ENCODE measurements at places on chromosomes 7 and 10.

DNA sequence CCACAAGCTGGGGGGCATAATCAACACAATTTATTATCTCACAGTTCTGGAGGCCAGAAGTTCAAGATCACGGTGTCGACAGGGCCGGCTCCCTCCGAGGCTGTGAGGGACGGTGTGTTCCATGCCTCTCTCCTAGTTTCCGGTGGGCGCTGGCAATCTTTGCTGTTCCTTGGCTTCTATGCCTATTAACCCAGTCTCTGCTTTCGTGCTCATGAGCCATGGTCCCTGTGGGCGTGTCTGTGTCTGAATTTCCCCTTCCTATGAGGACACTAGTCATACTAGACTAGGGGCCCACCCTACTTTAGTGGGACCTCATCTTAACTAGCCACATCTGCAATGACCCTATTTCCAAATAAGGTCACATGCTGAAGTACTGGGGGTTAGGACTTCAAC lies 29.4 kb downstream of the HIPK2 start:
- DNase-seq, result no peak

- no peak for DNase-seq
These were observed 196.0 kb upstream of the GRB10 start for GRCh38 chr7:50978633-50979215.

GRCh38 chr7:150781103-150781502 lies 19.1 kb downstream of the TMEM176B start:
- DNase-seq, result no peak

DNA sequence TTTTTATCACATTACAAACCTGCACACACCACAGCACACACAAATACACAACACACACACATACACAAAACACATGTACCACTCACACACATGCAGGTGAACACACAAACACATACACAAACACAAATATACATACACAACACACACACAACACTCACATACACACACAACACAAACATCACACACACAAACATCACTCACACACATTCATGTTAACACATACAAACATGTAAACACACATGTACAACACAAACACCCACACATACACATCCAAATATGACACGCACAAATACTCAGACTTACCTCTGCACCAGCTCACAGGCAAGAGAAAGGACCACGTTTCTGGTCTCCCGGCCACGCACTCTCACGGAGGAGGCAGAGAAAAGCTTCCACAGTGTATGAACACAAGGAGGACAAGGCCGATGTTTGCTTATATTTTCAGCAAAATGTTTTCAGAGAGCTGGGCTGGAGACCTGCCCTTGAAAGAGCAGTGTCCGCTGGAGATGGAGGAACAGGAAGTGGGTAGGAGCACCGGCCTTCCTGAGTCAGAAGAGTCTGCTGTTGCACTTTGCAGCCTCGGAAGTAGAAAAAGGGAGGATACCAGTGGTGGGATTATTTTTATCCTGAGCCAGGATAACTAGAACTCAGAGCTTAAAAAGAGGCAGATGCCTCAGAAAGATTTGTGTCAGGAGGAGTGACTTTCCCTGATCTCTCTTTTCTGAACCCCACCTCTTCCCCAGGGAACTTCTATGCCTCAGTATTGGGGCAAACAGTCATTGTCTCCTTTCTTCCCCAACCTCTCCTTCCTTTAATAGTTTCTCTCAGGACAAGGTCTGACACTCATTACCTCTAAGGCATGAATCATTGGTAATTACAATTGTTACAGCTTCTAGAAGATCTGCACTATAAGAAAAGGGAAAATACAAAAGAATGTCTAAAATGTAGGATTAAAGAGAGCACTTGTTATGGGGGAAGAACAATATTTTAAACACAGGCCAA lies at the start of gene GIMAP6:
Gene GIMAP6, minus strand, starts transcription at position 520 of the 999 bp plus-strand sequence. CDS start 2,243 bp downstream, outside the sequence.
- peak; percentile 24 for DNase-seq

DNA sequence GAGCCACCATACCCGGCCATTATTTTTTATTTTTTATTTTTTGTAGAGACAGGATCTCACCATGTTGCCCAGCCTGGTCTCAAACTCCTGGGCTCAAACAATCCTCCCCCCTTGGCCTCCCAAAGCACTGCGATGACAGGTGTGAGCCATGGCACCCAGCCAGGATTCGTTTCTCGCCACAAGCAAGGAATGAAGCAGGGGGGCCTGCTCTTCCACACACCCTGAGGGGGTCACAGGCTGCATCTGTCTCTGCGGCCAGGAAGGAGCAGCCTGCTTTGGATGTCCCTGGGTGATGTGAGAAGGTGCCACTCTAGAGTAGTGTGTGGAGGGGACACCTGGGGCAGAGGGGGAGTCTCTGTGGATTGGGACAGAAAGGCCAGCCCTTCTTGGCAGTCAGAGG lies 61.3 kb upstream of the TNRC18 start:
- DNase-seq, result no peak

GRCh38 chr7:73738220-73738611 lies 386 bp downstream of the ABHD11 start:
- peak; percentile 62 for DNase-seq

DNA sequence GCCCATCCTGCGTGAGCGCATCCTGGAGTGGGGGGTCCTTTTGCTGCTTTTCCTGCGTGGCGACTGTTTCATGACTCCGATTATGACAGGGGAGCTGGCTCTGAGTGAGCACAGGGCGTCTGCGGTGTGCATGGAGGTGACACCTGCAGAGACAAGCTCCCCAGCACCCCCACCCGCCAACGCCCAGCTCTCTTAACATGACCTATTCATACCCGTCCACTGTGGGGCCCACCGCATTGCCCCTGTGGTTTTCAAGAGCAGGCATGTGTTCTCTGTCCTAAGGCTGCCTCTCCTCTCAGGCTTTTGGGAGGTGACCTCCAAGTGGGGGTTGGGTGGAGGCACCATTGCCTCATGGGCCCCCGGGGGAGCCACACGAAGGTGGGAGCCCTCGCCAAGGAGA lies 500.7 kb downstream of the TCERG1L start:
- DNase-seq, result no peak

GRCh38 chr10:128534686-128535085 lies 408.5 kb upstream of the MKI67 start:
- no peak for DNase-seq

DNA sequence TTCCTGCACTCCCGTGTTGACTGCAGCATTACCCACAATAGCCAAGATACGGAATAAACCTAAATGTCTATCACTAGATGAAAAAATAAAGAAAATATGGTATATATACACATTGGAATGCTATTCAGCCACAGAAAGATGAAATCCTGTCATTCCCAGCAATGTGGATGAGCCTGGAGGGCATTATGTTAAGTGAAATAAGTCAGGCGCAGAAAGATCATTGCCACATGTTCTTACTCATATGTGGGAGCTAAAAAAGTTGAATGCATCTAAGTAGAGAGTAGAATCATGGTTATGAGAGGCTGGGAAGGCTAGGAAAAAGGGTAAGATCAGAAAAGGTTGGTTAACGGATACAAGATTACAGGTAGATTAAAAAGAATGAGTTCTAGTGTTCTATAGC lies 219.1 kb upstream of the MKI67 start:
- no peak for DNase-seq

DNA sequence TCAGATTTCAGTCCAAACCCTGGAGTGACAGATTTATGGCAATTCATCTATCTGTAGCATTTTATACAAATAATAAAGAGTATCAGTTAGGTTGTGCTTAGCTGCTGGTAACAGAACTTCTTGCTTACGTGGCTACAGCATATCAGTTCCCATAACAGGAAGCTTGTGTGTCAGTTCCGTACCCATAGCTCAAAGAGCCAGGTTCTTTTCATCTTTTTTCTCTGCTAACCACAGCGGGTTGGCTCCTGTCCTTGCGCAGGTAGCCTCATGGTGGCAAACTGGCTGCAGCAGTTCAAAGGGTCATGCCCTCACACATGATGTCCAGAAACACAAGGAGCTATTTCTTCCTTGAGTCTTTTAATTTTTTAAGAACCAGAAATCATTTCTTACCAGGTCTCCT lies 1041.8 kb downstream of the GATA3 start:
- peak; percentile 40 for DNase-seq

DNA sequence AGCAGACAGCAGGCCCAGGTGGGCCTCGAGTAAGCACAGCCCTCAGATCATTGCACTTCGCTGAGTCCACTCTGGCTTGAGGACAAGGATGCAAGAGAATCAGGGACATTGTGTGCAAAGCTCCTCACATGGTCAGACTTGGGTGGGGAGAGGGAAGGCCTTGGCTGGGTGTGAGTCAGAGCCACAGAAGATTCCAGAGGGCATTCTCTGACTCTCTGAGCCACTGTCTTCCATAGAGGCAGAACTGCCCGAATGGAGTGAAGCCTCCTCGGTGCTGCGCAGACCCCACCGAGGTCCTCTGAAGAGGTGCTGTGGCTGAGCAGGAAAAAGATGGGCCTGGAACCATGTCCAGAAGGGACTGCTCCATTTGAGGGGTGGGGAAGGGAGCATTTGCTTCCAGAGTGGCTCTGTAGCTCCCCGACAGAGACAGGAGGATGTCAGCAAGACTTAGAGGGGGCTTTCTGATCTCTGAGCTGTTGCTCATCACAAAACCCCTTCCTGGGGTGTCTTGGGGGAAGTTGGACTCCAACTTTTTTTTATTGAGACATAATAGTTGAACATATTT lies 120.8 kb downstream of the PTPN20 start:
- DNase-seq, result no peak

DNA sequence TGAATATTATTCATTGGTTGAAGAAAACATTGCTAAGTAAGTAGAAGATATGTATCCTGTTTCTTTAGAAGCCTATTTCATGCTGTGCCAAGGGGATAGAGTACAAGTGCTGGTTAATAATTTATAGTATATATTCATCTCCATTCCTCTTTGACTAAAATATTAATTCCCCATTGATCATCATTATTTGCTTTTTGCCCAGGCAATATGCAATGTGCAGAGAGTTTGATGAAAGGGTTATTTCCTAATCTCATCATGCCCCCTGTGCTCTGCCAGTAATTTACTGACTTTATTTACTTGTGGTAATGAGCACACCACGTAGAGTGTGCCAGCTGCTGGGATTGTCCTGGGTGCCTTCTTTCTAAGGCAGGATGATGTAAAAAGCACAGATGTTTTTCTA lies 180.9 kb downstream of the REEP3 start:
- no peak for DNase-seq

GRCh38 chr10:29356931-29357330 lies 68.1 kb downstream of the LYZL1 start:
- no peak for DNase-seq

GRCh38 chr7:47725031-47725780 lies 143.3 kb upstream of the TNS3 start:
- no peak for DNase-seq

DNA sequence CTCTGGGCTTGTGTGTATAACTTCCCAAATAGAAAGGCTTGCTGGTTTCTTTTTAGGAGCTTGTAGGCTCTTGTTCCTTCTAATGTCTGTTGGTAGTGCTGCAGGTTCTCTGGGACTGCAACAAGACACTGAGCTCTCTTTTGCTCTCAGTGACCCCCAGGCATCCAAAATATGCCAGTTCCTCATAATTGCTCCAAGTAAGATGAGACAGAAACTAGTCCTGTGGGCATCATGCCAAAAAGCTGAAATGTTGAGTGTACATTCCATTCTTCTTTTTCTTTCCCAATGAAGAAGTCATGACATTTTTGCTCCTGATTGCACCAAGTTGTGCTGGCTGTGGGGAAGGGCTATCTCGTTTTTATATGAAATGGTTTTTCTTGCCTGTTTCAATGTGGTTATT lies 7.1 kb upstream of the BTBD16 start:
- DNase-seq, result no peak

GRCh38 chr10:44703241-44704155 lies 207.6 kb upstream of the TMEM72 start:
- DNase-seq, result no peak

- DNase-seq, result no peak
These were observed 560.2 kb downstream of the TCERG1L start for GRCh38 chr10:130751106-130751840.

DNA sequence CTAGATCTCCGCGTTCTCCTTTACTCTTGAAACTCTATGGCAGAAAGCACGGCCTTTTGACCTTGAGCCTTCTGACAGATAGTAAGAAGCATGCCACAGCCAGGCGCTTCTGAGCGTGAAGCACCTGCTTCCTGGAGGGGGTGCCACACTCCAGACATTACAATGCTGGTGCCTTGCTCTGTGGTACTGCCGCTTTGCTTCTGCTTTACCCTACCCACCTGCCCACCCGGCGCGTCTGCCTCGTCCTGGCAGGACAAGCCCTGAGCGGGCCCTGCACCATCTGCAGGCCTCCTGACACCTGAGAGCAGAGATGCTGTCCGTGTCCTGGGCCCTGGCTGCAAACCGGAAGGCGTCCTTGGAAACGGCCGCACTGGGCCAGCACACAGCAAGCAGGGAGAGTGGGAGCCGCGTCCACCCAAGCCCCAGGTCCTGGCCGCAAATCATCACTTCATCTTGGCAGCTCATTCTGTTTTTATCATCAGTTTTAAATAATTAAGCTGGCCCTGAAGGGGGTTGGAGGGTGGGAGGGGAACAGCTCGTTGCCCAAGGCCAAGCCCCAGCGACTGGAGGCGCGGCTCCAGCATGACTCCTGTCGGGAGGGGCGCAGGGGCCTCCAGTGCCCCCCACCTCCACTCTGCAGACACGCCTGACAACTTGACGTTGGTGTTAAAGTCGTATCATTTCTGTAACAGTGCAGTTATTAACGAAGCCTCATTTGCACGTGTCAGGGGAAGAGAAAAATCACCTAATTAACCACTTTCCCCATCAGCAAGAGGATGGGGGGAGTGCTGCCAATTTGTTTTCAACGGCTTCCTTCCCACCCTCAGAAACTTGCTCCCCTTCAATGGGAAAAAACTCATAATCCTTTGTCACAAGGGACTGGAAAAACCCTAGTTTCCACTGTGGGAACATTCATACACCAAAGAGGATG lies 132.2 kb downstream of the MAD1L1 start:
- DNase-seq, result no peak

GRCh38 chr7:127997226-127997922 lies 33.9 kb downstream of the LRRC4 start:
- no peak for DNase-seq

GRCh38 chr7:44750921-44751571 lies 2.4 kb downstream of the ZMIZ2 start:
- peak; percentile 60 for DNase-seq

- no peak for DNase-seq
These were observed 4.1 kb downstream of the AQP1 start for GRCh38 chr7:30915751-30916150.

GRCh38 chr7:155161690-155162089 lies 91.6 kb downstream of the HTR5A start:
- DNase-seq, result no peak

DNA sequence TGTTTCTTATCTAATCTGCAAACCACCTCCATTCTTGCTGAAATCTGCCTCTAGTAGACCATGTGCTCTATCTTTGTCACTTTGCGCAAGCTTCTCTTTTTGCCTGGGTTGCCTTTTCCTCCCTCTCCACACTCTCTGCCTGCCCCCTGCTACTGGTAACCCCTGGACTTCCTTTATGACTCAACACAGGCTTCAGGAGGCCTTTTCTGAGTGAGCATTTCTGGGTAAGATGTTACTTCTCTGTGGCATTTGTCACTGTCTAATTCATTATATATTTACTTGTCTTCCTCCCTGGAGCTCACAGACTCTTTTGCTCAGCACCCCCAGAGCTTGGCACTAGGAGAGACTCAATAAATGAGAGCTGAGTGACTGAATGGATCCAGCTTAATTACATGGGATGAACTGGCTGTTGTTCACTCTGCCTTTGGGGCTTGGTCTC lies 8.4 kb downstream of the GOLGA7B start:
- DNase-seq, result no peak
